Tibial artery (tissue), 4 donors: ENCODE measurements at places on chromosomes 12 and 14.

DNA sequence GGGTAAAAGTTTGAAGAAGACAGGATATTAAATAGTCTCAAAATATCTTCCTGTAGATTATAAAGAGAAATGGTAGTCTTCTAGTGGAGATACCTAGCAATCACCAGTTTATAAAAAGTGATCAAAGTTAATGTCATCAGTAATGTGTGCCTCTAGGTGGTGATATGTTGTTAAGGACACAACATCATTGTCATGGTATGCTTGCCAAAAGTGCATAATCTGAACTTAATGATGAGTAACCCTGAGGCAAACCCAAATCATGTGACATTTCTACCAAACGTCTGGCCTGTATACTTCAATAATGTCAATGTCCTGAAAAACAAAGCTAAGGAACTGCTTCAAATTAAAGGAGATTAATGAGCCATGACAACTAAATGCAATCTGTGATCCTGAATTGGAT lies 214.7 kb downstream of the PHLDA1 start:
- DNase-seq: no peak

DNA sequence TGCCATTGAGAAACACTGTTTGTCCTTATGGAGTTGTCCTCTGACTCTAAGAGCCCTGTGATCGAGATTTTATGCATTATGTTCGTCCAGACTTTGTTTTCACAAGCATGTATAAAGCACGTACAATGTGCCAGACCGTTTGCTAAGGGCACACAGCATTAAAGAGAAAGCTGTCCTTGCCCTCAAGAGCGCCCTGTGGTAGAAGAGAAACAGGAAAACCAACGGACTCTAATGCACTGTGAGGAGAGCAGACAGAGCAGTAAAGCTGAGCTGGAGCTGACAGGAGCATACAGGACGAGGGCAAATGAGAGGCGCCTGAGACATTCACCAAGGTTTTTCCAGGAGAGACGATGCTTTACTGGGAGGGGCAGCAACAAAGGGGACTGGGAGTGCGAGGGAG lies 66.2 kb upstream of the OVCH1 start:
- DNase-seq: no peak

DNA sequence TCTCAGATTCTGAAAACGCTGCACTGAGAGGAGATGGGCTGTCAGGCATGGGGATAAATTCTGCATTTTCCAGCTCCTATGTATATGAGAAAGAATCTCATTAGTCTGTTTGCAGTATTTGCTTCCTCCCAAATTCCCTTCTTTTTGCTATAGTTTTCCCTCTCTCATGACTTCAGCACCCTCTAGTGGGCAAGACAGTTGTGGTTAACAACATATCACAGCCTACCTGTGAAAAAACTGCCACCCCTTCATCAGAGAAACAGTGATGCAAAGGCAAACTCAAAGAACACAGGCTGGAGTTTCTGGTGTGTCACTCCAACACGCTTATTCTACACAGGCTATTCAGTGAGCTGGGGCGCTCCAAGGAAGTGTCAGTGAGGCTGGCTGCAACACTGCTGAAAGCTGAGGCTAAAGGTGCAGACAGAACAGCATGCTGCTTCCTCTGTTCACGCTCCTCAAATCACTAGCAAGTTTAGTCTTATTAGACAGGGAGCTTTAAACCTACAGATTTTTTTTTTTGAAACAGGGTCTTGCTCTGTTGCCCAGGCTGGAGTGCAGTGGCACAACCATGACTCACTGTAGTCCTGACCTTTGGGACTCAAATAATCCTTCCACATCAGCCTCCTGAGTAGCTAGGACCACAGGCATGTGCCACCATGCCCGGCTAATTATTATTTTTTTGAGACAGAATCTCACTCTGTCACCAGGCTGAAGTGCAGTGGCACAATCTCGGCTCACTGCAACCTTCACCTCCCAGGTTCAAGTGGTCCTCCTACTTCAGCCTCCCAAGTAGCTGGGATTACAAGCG lies 19.3 kb downstream of the ZC2HC1C start:
- DNase-seq: peak; percentile 51

- no peak for DNase-seq
These were observed 16.6 kb upstream of the RND1 start for GRCh38 chr12:48882315-48882687.

DNA sequence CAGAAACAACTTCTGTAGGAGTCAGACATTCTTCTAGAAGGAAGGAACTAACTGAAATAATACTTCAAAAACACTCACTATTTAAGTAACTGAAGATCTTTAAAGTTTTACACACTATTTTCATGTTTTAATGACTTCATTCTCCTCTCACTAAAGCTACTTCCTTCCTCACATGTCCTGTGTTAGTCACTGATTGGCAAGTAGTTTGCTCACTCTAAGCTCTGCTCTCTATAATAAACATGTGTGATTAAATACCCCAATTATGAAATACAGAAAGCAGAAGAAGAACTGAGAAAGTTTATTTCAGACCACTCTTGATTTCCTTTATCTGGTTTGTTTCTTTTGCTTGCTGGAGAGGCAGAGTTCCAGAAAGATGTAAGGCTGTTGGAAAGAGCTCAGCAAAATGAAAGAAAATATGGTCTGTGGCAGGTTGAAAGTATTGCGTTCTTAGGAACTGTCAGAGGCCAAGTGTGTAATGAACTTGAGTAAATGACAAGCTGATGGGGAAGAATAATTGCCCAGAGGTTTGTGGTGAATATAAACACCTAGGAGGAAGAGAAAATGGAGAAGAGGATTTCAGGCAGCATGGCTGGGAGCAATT lies 522.0 kb upstream of the SEL1L start:
- no peak for DNase-seq

DNA sequence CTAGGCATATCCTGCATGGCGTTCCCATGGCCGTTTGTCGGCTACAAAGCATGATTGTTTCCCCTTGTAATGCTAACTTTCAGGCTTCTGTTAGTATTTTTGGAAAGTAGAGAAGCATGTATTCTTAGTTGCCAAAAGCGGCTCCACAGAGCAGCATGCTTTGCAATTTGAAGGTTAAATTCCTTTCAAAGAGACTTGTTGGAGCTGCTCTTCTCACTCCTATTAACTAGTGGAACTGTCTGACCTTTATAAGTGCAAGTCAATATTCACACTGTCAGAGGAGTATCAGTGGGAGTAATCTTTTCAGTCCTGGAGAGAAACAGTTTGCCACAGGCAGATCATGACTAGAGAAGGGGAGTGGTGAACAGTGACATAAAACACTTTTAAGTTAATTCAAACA lies 656.1 kb upstream of the NOVA1 start:
- DNase-seq: no peak

- no peak for DNase-seq
These were observed 135.0 kb upstream of the AEBP2 start for GRCh38 chr12:19304149-19304750.

DNA sequence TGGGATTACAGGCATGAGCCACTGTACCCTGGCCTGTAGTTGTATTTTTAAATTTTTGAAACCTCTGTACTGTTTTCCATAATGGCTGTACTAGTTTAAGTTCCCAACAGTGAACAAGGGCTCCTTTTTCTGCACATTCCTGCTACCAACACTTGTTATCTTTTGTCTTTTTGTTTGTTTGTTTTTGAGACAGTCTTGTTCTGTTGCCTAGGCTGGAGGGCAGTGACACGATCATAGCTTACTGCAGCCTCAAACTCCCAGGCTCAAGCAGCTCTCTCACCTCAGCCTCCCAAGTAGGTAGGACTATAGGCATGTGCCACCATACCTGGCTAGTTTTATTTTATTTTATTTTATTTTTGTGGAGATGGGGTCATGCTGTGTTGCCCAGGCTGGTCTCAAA lies 23.0 kb downstream of the BRMS1L start:
- no peak for DNase-seq

DNA sequence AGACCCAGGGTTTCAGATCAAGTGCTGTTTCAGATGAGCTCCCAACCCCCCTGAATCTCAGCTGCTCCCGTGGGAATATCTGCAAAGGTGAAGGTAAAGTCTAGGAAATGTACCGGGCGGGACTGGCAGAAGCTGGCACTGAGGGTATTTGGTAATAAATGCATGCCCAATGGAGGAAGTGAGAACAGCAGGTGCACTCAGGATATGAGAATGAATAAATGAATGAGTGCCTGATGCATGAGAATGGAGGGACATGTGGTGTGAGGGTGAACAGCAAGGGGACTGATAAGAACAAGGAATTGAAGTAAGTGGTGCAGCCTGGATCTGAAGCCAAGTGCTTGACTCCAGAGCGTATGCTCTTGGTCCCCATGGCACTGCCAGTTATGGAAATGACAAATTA lies 11.6 kb downstream of the RAPGEF3 start:
- no peak for DNase-seq

GRCh38 chr12:47991106-47992061 lies 12.9 kb downstream of the COL2A1 start:
- DNase-seq: peak; percentile 37

DNA sequence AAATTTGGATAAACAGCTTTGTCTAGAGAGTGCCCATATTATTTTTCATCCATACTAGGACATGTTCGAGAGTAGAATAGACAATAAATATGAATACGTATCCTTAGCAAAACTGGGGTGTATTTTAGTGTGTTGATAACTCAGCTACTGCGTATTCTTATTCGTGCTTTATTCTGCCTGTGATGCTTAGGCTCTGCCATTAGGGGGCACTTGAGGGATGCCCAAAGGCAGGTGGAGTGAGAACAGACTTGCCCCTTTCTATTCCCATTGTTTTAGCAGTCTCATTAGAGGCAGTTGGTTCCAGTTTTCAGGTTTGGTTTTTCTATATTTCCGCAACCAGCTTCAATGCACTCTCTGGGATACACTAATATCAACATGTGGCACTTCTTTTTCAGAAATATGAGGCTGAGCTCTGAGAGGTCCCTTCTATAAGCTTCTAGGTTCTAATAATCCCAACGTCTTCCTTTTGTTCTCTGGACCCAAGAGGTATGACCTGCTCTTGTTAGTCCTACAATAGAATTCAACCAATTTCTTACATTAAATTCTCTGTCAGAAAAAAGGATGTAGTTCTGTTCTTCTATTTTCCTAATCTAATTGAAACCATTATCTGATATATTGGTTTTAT lies 985.7 kb upstream of the FBXO33 start:
- no peak for DNase-seq

- DNase-seq: no peak
These were observed 38.8 kb downstream of the NOPCHAP1 start for GRCh38 chr12:105024928-105025327.

GRCh38 chr12:52036587-52037171 lies 14.6 kb upstream of the NR4A1 start:
- DNase-seq: peak; percentile 95

DNA sequence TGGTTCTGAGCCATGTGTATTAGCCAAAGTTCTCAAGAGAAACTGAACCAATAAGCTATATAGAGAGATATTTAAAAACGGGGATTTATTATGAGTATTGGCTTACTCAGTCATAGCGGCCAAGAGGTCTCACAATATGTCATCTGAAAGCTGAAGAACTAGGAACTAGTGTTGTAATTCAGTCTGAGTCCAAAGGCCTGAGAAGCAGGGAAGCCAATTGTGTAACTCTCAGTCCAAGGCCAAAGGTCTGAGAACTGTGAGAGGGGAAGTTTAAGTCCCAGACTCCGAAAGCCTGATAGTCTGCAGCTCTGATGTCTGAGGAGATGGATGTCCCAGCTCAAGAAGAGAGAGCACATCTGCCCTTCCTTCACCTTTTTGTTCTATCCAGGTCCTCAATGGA lies 344.8 kb upstream of the USP15 start:
- no peak for DNase-seq

GRCh38 chr12:21144309-21144708 lies 13.3 kb downstream of the SLCO1B1 start:
- DNase-seq: no peak

DNA sequence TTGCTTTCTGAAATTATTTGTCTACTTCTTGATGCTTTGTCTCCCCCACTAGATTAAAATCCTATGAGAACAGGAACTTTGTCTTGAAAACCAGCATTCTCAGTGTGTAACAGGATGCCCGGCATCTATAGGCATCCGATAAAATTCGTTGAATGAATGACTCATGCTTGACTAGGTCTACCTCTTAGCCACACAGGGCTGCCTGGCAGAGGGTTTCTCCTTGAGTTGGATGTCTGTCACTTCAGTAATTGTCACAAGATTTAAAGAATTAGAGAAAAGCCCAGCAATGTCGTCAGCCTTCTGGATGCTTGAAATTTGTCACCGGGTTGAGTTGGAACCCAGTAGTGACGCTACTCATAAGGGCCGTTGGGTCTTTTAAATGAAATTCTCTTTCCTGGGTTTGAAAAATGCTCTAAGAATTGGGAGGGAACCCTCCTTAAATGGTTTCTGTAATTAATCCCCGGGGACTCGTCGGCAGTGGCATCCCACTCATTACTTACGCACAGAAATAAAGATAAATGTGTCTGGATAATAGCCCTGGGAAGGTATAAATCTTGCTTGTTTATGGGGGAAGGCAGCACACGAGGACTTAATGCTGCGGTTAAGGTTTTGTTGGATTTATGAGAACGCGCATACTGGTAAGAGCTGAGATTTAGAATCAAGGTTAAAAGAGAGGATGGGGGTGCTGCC lies 194.1 kb downstream of the AACS start:
- no peak for DNase-seq

GRCh38 chr12:24615967-24616411 lies 332.9 kb downstream of the BCAT1 start:
- no peak for DNase-seq

DNA sequence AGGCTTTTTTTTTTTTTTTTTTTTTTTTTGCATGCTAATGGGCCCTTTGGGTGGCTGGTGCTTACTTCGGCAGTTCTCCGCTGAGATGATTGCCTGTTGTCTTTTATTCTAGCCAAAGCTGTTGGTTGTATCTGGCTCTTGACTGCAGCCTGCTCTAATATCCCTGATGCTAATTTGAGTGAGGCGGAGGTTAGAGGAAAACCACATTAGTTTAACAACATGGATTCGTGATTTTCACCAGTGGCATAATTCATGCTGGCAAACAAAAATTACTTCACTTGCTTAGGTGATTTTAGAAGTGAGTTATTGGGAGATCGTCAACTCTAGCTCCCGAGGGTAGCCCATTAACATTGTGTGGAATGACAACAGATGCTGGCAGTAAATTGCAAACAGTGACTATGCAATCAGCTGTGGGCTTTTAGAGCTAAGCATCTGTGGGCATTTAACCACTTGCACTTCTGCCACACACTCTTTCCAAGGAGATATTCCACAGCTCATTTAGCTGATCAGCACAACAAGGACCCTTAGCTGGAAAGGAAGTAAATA lies 97.6 kb upstream of the ZDHHC17 start:
- no peak for DNase-seq

DNA sequence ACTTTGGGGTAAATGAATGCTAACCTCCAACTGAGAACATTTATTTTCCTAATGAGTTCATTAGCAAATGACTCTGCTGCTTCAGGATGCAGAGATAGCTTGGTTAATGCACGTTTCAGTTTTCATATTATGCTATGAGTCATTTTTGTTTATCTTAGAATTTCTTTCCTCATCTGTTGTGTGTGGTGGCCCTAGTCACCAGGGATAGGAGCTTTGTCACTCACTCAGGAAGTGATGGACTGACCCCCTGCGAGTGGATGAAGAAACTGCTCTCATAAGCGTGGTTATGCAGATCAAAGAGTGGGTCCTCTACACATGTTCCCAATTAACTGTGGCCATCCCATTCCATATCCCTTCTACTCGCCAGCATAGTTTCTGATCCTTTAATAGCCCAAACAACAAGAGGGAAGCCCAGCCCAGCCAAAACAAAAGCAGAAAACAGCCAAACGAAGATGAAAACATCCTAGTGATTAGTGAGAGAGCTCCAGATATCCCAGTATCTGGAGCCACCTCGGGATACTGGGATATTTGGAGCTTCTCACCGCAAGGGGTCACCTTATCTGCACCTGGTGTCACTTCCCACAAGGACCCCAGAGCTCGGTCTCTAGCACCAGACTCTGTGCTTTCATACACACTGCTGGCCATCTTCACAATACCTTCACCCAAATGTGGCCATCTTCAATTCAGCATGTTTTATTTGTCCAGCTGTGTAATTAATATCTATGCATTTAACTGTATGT lies 8.6 kb downstream of the TC2N start:
- DNase-seq: no peak
